Psoas muscle (tissue), 8 donors: ENCODE measurements at places on chromosomes 6 and 20.
A peak's percentile ranks its signal among the peaks of the same experiment; 100 is the strongest.

DNA sequence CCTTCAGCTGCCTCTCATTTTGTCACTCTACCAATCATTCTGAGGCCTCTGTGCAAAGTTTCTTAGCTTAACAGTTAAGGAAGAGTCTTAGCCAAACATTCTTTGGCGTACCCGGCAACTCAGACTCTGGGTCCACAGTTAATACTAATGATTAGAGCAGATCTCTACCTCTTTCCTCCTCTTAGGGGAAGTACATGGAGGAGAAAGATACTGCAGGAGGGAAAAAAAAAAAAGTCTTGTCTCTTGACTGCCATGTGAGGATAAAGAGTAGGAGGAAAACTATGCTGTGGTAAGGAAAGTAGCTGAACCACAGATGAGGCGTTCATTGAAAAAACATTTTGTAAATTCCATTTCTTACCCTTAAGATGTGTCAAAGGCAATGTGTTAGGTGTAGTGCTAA is 44.0 kb upstream of the MARCKS start:
- DNase-seq, result no peak

DNA sequence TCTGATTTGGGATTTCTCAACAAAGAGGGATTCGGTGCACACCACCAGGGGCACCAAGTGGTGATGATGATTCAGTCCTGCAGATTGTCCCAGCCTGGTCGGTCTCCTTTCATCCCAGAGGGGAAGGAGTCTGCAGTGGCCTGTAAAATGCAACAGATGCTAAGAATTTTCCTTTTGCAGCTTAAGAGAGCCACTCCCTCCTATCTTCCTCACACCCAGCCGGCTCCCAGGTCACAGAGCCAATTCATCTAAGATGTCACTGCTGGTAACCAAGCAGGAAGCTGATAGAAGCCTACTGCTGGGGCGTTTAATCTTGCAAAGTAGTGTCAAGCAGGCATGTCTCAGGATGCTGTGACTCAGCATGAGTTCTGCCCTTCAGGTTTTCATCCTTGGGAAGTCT is 203.8 kb upstream of the LRFN2 start:
- no peak for DNase-seq

DNA sequence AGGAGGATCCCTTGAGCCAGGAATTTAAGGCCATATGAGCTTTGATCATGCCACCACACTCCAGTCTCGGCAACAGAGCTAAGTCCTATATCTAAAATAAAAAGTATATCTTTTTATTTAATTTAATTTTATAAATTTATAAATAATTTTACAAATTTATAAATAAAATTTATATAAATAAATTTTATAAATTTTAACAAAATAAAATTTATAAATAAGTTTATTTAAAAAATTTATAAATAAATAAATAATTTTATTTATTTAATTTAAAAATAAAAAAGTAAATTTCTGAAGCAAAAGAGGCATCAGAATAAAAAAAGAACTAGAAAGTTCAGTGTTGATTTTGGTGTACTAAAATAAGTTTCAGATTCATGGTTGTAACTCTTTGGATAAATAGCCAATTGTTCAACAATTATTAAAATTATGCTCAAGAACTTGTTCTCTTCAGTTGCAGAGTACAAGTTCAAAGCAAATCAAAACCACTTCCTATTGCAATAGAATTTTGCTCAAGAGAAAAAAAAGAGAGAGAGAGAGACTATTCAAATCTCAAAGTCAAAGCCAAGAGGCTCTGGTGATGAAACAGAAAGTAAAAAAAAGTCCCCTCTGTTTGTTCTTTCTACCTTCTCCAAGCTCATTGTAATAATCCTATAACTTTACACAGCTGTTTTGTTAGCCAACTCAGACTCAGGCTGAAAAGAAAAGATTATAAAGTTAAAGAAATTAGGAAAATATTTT is 547.5 kb upstream of the ADGRB3 start:
- DNase-seq, result no peak

DNA sequence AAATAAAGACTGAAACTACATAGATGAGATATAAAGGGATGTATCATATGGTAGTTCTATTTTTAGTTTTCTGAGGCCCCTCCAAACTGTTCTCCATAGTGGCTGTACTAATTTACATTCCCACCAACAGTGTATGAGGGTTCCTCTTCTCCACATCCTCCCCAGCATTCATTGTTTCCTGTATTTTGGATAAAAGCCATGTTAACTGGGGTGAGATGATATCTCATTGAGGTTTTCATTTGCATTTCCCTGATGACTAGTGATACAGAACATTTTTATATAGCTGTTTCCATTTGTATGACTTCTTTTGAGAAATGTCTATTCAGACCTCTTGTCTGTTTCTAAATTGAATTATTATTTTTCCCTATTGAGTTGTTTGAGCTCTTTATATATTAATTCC is 229.3 kb downstream of the RFPL4B start:
- DNase-seq, result no peak

DNA sequence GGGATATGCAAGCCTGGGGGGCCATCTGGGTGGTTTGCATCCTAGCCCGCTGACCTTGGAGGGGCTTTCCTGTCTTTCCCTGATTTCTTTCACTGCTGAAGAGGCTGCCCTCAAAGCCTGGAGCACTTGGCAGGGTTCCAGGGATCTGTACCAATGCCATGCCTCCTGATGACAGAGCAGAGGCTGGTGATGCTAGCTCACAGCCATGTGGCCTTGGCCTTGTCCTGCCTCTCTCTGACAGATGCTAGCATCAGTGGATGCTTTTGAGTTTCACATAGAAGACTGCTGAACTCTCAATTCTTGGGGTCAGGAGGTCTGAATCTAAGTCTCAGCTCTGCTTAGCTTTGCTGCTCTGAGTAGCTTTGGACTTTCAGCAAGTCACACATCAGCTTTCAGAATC is 21.9 kb upstream of the RREB1 start:
- DNase-seq, result peak; percentile 71

DNA sequence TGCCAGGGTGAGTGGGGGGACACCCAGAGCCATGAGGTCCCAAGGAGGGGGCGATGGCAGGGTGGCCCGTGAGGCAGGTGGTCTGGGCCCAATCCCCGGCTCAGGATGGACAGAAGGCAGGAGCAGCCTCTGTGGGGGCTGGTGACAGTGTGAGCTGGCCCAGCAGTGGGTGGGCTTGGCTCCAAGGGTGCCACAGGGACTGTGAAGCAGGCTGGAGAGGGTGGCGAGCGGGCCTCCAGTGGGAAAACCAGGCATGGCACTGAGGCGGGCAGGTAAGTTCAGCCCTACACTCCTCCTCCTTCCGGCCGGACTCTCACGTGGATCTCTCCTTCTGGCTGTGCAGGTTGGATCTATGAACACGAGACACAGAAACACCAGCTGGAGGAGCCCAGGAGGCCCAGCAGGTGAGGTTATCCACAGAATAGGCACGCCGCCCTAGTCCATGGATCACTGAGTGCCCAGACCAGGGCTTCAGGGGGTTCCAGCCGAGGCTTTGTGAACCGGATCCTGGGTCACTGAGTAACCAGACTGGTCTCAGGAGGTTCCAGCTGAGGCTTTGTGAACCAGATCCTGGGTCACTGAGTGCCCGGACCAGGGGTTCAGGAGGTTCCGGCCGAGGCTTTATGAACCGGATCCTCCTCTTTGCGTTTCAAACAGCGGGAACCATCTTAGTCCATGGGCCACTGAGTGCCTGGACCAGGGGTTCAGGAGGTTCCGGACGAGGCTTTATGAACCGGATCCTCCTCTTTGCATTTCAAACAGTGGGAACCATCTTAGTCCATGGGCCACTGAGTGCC is 76.4 kb upstream of the BHLHE23 start:
- DNase-seq, result peak; percentile 18

DNA sequence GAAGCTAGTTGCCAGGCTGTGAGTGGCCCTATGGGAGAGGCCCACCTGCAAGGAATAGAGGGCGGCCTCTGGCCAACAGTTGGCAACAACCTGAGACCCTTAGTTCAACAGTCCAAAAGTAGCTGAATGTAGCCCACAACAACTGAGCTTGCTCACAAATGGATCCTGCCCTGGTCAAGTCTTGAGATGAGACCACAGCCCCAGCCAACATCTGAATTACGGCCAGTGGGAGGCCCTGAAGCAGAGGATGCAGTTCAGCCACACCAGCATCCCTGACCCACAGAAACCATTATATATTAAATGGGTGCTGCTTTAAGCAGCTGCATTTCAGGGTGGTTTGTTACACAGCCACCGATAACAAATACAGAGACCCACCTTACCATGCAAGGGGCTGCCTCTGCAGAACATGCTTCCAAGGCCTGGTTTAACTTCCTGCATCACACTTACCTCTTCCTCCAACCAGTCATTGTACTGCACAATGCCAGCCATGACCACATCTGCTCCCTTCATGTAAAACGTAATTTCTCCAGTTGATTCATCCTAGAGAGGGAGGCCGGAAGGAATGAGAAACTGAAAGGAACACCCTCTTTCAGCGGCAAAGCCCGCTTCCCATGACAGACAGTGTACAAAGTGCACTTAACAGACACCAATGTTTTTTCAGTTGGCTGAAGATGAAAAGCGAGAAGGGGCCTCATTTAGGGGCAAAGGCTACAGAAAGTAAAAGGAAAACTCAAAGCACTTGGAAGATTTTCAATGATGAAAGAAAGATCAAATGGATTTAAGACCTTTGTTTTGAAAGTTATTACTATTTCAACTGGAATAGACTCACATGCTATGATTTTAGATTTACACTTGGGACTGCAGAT is 86.2 kb upstream of the NFATC2 start:
- no peak for DNase-seq

DNA sequence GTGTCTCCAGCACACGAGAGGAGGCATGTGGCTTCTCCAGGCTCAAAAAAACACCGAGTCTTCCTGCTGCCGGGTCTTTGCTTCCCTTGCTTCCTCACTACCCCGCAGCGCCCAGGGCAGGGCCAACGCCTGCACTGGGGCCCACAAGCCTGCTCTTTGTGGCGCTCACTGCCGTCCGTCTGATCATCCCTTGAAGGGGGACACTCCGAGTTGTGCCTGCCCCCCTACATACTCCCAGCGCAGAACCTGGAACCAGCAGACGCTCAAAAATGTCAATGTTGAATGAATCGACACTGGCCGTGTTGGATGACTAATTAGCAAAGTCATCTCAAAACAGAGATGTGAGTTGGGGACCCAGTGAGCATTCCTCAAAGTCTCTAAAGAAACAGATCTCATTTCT is 8.1 kb upstream of the ARFGAP1 start:
- DNase-seq, result no peak
